ENCODE measurements at places on chromosomes 12 and 14.

DNA sequence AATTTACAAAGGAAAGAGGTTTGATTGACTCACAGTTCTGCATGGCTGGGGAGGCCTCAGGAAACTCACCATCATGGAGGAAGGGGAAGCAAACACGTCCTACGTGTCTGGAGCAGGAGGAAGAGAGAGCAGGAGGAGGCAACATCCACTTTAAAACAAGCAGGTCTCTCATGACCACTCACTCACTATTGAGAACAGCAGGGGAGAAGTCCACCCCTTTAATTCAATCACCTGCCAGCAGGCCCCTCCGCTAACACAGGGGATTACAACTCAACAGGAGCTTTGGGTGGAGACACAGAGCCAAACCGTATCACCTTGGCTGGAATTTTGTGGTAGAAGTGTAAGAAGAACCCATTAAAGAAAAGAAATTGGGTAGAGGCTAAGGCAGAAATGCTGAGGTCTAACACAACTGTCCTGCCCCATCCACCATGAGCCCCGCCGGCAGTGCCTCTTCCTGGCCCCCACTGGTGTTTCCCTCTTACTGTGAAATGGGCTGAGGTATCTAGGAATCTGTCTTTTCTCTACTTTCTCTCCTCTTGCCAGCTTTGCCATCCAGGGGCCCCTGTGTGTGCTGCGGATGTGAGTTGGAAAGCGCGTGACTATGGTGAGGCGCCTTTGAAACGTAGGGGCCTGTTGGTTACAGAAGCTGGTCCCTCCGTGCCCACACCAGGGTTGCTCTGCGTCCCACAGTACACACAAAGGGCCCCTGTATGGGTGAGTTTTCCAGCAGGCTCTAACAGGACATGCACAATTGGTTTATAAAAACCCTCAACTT, 108.0 kb upstream of the TMEM132D start:
- DNase-seq, result no peak

DNA sequence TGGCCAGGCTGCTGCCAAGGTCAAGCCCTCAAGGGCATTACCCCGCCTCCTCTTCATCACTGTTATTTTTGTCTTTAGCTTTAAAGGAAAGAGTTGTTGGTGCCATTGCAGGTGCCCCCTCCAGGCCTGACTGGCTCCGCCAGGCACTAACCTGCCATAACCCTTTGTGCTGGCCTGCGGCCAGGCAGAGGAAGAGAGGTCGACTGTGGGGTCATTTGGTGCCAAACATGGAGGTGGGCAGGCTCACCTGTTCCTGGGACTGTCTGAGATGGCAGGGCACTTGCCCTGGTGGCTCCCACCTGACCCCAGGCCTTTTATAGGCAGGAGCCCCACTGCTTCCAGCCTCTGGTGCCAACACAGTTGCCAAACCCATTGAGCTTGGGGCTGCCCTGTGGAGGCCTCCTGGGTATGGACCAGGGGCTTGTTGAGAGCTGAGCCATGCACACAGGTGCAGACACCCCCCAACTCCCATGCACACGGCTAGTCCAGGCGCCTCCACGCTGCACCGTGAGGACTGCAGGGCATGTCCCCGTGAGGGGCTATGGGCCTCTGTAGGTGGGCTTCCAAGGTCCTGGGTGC, 29.4 kb upstream of the PLD4 start:
- no peak for DNase-seq

DNA sequence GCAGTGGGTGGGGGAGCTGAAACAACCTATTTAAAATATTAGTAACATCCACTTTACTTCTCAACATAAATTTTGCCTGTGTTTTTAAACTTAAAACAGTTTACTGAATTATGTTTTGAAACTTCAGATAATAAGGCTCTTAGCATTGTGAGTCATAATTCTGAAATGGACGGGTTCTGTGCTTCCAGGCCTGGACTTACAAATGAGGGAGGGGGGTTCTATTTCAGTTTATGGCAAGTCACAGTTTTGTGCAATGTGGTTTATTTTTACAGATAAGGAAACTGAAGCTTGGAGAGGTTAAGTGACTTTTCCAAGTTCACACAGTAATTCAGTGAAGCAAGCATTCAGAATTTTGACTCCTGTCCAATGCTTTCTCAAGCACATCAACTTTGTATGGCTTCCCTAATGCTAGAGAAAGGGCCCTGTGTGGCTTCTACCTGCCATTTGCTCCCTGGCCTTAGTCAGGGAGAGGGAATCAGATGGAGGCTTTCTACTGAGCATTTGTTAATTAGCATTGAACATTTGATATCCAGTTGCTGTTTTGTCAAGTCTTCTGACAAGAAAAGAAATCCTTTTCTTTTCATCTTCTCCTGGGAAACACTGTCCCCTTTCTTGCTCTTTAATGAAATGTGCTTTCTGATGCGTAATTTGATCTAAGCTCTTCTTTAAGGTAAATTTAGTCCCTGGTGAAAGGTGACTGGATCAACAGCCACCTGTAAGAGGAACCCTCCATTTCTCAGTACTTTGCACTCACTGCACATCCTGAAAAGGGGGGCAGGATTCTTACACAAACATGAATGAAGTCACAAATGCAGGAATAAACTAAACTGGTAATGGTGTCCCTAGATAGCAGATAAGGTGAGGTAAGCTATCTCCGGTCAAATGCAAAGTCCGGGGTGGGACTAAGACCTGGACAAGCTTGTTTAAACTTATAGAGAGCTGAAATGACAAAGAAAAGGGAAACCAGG, 2.5 kb upstream of the SALL2 start:
- DNase-seq, result no peak

DNA sequence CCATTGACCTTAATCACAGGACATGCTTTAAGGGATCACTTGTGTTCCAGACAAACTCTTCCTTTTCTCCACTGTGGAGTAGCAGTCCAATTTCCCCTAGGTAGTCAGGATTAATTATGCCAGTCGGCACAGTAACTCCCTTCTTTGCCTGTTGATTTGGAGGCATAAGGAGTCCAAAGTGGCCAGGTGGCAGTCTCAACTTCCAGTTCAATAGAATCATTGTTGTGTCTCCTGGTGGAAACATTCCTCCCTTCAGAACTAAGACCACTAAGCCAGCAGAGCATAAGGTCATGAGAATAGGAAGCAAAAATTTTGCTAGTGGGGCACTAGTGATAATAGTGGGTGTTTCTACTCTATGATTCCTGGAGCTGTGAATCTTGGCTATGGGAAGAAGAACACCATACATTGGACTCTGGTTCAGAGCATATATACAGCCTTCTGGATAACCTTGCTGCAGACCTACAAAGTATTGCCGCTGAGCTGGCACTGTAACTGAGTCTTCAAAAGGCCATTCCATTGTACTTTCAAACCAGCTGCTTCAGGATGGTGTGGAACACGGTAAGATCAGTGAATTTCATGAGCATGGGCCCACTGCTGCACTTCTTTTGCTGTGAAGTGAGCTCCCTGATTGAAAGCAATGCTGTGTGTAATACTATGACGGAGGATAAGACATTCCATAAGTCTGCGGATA, 147.3 kb upstream of the MAX start:
- no peak for DNase-seq

- DNase-seq, result no peak
Observed at GRCh38 chr12:133221241-133221640, 14.4 kb downstream of the ANHX start.

DNA sequence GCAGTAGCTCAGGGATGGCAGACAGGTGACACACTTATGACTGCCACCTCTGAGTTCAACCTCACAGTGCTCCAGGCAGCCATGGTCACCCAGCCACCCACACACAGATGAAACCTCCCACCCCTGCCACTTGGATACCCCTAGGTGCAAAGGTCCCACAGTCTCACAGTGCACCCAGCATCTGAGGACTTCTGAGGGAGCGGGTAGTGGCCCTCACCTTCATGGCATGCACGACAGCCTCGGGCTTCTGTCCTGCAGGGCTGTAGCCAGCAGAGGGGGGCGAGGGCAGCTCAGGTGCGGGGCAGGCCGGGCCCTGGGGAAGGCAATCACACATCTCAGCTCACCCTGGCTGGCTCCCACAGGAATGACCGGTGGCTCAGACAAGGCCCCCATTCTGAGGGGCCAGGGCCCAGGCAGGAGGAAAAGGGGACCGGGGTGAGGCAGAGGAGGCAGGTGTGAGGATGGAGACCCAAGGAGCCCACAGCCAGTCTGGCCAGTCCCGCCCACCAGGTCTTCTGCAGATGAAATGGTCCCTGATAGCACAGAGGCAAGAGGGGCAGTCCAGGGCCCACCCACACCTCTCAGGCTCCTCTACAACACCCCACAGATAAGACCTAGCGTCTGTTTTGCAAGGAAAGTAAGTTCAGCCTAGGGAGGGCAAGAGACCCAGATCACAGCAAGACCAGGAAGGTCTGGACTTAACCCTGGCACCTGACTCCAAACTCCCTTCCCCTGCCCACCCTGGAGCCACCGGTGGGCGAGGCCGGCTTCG, 35.8 kb downstream of the CCNK start:
- no peak for DNase-seq

GRCh38 chr14:20681348-20682126, 2.8 kb upstream of the RNASE4 start:
- DNase-seq, result peak; percentile 81

GRCh38 chr12:1948883-1949282, 30.4 kb upstream of the CACNA2D4 start:
- DNase-seq, result no peak

GRCh38 chr12:61414470-61414869, 845.7 kb upstream of the USP15 start:
- no peak for DNase-seq

- DNase-seq, result no peak
Observed at GRCh38 chr12:40099423-40099853, 6.4 kb downstream of the SLC2A13 start.

DNA sequence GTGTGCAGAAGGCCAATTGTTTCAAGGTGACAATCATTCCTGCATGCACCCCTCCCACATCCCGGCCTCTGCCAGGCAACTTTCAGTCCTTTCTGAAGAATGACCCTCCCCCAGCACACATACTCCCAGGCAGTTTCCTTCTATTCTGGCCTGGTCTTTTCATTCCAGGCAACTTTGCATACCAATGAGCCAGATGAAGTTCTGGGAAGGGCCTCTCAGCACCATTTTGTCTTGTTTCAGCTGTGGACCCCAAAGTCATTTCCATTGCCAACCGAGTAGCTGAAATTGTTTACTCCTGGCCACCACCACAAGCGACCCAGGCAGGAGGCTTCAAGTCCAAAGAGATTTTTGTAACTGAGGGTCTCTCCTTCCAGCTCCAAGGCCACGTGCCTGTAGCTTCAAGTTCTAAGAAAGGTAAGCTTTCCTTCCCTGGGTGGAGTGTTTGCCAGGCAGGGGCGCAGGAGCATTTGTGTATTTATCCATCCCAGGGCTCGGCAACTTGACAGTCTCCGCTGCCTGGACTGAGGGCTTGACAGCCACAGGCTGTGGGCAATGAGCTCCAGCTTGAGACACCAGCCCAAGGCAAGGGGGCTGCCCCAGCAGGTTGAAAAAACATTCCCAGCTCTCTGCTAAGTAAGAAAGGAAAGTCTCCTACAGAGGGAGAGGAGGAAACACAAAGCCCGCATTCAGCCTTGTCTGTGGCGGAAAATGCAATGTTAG, 16.4 kb downstream of the BCL2L14 start:
- DNase-seq, result no peak

- DNase-seq, result no peak
Observed at GRCh38 chr12:74689071-74689655, 151.5 kb downstream of the ATXN7L3B start.

DNA sequence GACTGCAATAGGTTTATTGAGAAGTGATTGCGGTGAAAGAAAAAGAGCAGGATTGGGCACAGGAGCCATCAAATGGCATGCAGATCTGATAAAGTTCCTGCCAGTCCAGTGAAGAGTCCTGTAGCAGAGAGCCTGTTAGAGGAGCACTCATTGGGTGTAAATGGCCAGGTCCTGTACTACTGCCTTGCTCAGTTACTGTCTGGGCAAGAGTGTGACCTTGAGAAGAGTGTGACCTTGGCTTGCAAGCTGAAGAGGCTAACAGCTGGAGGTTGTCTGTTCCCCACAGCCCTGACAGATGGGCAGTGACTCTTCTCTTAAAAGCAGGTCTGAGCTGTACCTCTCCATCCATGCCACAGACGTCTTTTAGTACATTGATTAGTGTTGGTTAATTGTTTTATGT, 148.6 kb upstream of the SLC38A2 start:
- no peak for DNase-seq

GRCh38 chr14:101029668-101030290, 126.3 kb upstream of the RTL1 start:
- no peak for DNase-seq

DNA sequence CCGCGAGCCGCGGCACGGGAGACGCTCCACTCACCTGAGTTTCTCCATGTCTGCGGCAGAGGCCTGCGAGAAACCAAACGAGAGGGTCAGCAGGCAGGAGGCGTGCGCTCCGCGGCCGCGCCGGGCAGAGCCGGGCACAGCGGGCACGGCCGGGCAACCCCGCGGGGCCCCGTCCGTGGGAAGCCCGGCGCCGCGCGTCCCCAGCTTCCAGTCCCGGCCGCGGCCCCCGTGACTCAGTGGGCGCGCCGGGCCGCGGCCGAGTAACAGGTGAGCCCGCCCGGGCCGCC, 19.4 kb downstream of the BEGAIN start:
- no peak for DNase-seq

GRCh38 chr14:80981673-80982072, 26.3 kb downstream of the TSHR start:
- DNase-seq, result no peak

- DNase-seq, result no peak
Observed at GRCh38 chr12:38607295-38607694, 290.7 kb downstream of the ALG10B start.

DNA sequence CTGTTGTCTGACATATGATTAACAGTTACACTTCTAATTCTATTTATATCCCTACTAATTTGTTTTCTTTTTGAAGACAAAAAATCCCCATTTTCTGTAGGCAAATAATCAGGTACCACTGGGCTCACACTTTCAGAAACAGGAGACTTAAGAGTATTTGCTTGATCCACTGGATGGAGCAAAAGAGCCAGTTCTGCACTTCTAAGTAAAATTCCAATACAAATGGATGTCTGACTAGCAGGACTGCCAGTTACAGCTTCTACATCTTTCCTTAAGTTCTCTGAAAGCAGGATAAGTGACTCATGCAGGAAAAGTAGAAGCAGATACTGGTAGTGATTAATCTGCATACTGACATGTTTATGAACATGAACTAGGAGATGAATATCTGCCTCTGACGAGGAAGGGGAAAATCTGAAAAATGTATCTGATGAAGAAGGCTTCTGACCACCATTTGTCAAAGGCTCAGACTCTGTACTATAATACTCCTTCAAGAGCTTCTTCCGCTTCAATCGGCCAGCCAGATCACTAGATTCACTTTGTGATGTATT, 73.8 kb upstream of the ANKS1B start:
- no peak for DNase-seq

DNA sequence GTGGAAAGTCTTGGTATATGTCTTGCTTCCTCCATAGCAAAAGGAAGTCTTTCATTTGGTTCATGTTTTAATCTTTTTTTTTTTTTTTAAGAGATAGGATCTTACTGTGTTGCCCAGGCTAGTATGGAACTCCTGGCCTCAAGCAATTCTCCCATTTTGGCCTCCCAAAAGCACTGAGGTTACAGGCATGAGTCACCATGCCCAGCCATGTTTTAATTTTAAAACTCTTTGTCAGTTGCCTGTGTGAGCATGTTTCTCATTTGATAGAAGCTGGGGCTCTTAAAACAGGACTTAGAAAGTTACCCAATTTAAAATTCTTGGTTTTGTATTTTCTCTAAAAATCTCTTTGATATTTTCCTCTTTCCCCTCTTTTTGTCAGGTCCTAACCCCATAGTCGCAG, 45.0 kb upstream of the REP15 start:
- no peak for DNase-seq

All from stimulated activated CD4-positive, alpha-beta T cell treated with anti-CD3 and anti-CD28 coated beads, Interleukin-4, amount 100 ng/mL, for 1 hour (primary cell).